ENCODE measurements at places on chromosomes 11 and 22.

DNA sequence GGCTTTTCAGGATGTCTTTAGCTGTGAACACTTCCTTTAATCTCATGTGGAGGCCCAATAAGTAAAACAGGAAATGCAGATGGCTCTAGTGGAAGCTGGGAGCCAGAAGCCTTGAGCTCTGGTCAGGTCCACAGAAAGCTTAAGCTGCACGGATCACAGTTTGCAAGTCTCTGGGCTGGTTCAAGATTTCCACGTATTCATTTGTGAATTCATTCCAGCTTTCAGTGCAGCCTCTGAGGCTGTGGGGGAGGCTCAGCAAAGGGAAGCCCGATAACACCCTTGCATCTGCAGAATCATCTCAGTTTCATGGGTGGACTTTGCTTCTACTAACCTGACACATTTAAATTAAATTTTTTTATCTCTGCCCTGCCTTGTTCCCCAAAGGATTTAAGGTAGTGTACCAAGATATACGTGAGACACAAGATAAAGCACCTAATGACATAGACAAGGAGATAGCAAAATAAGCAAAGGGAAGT is 65.6 kb downstream of the ISX start:
- DNase-seq, result no peak

DNA sequence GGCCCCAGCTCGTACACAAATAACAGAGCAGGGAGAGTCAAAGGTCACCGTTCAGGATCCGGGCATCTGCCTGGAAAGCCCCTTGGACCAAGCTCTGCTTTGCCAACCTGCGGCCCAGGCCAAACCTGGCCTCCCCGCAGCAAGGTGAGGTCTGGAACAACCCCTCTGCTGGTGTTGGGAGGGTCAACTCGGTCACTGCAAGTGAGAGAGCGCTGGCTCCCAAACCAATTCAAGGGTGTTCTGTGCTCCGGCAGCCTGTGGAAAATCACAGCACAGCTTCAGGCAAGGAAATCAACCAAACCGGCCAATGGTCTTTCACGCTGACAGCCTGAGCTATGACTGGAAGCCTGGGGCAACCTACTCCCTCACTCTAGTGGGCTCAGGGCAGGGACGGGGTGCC is 63.4 kb downstream of the MYH9 start:
- no peak for DNase-seq

DNA sequence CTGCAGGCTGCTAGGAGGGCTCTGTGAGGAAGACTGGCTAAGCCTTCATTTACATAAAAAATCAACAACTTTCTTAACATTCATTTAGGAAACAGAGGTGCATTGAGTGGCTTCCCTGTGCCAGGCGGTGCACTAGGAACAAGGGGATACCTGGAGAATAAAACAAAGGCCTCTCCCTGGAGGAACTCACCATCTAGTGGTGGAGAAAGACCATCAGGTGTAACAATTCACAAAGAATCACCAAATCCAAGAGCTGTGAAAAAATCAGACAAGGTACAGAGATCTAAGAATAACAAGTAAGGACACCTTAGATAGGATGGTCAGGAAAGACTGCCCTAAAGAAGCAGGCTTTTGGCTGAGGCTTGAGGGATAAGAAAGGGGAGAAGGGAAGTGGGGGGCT is 40.3 kb downstream of the CSNK2A3 start:
- no peak for DNase-seq

GRCh38 chr22:32661296-32661695 is 140.2 kb upstream of the TIMP3 start:
- DNase-seq, result no peak

GRCh38 chr11:67288198-67288451 is 978 bp upstream of the ANKRD13D start:
- DNase-seq, result no peak

DNA sequence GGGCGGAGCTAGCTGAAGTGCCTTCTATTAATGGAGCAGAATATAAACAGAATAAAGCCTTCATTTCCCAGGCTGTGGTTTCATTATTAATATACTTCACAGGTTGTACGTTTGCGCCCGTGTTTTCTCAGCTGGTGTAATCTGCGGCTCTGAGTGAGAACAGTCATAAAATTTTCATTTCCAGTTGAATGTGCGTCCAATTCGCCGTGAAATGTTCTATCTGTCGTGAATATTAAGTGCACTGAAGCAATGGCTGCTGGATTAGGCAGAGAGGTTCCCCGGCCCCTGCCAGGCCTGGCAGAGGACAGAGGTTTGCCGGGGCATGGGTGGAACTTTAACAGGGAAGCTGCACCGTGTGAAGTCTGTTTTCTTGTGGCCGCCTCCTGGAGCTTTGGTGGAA is 874.4 kb downstream of the NTM start:
- DNase-seq, result no peak

DNA sequence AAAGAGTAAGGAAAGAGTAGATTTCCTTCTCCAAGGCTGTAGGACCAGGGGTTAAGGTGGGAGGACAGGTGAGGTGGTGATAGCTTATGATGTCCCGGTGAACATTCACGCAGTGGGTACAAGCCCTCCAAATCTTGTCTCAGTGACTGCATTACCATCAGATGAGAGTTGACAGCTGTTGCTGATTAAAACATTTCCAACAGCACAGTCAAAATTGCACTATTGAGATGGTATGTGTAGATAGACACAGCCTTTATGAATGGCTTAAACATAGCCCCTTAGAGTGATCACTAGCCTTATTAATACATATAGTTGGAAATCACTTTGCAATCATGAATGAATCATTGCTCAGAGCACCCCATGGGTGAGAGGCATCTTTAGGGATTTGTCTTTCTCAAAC is 7.3 kb downstream of the NELL1 start:
- DNase-seq, result no peak

GRCh38 chr11:61270354-61271076 is 24.6 kb downstream of the VWCE start:
- no peak for DNase-seq

GRCh38 chr11:66919923-66920322 is 38.3 kb downstream of the PC start:
- DNase-seq, result no peak

DNA sequence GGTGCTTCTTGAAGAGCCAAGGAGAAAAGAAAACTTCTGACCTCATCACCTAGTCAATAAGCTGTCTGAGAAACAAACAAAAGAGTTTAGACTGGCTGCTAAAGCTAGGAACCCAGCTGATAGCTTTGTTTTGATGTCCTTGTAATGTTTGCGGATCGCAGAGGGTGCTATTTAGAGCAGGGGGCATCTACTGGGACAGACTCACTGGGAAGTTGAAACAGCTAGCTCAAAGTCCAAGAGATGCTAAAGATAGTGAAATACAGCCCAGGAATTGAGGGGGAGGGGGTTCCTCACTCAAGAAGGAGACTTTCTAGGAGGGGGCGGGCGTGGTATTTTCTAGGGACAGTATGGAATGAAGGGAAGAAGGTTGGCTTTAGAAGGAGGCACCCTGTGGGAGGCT is 18.9 kb downstream of the ZBTB16 start:
- no peak for DNase-seq

GRCh38 chr22:22086501-22087158 is 104.0 kb upstream of the TOP3B start:
- DNase-seq, result no peak

DNA sequence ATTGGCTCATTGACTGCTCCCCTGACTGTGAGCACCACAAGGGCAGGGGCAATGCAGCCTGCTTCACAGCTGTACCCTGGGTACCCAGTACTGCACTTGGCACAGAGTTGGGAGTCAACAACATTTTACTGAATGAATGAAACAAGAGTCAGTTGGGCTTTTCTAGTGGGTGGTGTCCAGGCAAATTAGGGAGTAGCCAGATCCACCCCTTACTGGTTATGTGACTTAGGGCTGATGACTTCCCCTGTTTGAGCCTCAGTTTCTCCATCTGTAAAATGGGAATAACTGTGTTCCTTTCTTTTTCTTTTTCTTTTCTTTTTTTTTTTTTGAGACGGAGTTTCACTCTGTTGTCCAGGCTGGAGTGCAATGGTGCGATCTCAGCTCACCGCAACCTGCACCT is 23.1 kb downstream of the MIAT start:
- no peak for DNase-seq

- no peak for DNase-seq
Observed at GRCh38 chr11:47185305-47186075, 744 bp downstream of the PACSIN3 start.

- DNase-seq, result no peak
Observed at GRCh38 chr11:2234963-2235362, 35.4 kb downstream of the ASCL2 start.

DNA sequence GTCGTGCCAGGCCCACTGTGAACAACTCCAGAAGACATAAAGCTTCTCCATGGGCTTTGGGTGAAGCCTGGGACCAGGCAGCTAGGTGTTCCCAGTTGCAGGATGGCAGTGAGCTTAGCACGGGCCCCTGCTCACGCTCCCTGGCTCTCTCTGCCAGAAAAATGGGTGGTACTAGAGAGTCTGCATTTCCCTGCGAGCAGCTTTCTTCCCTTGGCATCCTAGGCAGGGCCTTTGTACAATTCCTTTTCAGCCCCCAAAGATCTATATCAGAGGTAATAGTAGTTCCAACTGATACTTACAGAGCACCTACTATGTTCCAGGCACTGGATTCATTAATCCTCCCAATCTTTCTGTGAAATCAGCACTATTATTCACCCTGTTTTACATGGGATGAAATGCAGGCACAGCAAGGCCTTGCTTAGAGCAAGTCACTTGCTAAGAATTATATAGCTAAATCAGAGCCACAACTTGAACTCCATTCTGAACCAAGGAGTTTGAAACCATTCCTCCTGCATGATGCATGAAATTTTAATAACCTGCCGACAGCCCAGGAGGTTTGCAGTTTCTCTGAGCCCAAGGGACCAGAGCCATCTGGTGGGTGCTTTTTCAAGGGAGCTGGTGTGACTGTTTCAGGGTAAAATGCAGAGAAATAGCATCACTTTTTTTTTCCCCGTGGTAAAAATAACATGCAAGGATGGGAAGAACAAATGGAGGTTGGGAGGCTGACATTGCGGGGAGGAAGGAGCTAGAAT is 22.7 kb downstream of the NAV2 start:
- no peak for DNase-seq

DNA sequence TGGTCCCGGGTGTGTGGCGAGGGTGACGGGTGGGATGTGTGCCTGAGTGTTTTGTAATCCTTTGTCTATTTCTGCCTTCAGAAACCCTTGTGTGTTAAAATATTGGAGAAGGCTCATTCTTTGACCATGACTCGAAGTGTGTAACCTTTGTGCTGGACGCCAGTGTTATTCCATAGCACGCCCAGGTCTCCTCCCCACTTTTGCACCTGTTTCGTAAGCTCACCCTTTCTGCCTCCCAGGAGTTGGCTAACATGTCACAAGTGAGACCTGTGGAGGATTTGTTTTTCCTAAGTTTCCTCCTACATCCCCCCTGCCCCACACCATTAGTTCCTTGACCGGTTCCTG is 382 bp downstream of the C11orf54 start:
- DNase-seq, result no peak

DNA sequence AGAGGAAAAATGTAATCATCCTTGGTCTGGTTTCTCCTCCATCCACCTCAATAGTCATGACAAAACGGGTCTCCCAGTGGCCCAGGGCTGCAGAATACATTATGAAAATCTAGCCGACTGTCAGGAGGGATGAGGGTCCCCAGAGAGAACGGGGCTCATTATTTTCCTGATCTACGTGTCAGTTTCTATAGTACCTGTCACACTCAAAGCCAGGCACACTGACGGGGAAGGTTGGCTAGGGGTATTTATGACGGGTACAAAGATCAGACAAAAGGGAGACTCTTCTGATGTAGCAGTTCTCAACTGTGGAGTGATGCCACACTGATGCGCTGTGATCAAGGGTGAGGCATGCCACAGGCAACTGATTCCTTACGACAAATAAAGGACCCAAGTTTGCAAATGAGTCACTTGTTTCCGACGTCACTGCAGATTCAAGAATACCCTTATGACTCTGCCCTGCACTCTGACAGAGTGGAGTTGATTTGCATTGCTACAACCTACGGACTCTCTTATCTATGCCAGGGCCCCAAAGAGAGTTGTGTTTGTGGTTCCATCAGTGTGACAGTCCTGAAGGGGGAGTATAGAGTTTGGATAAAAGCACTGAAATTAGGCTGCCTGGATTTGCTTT is 188.2 kb upstream of the TBCEL start:
- no peak for DNase-seq

- DNase-seq, result no peak
Observed at GRCh38 chr11:76800466-76801200, 17.5 kb downstream of the TSKU start.

GRCh38 chr11:107583629-107584195 is 7.2 kb upstream of the ELMOD1 start:
- no peak for DNase-seq

GRCh38 chr11:34356913-34357700 is 703 bp downstream of the ABTB2 start:
- no peak for DNase-seq

- no peak for DNase-seq
Observed at GRCh38 chr22:34986523-34986922, 79.4 kb upstream of the ISX start.

DNA sequence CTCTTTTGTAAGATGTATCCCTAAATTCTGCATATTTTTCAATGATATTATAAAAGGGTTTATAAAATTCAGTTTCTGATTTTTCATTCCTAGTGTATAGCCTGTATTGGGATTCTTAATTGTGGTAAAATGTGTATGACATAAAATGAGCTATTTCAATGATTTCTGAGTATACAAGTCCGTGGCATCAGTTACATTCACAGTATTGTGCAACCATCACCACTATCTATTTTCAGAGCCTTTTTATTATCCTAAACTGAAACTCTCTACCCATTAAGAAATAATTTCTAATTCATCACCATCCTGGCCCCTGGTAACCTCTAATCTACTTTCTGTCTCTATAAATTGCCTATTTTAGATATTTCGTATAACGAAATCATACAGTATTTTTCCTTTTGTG is 39.8 kb downstream of the EIF3F start:
- no peak for DNase-seq

DNA sequence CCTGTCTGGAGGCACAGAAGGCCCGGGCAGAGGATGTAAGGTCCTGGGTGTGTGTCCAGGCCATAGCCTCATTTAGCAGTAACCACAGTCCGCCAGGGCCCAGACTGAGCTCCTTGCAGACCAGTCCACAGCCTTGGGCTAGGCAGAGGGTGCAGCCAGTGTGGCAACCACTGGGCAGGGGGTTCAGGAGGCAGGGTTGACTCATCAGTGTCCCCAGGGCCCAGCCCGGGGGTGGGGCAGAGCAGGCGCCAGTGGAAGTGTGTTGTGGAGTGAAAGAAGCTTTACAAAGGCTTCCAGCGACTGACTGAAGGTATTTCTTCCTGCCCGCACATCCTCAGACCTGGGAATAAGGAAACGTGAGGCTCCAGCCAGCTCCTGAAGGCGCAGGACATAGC is 27.7 kb upstream of the WNT11 start:
- DNase-seq, result no peak

- DNase-seq, result no peak
Observed at GRCh38 chr11:128520206-128520887, 67.0 kb downstream of the ETS1 start.

- no peak for DNase-seq
Observed at GRCh38 chr11:65288706-65289536, 25.7 kb upstream of the CDC42EP2 start.

- no peak for DNase-seq
Observed at GRCh38 chr11:97961431-97961830, 1059.3 kb upstream of the CNTN5 start.

GRCh38 chr11:123690485-123690884 is 36.1 kb upstream of the SCN3B start:
- no peak for DNase-seq

GRCh38 chr11:6328321-6328720 is 8.0 kb upstream of the CAVIN3 start:
- no peak for DNase-seq
